ENCODE measurements at places on chromosomes 4 and X. TPM values are rescaled to one million over a fixed set of nuclear protein-coding genes. Genes with fewer than 3 reads are reported as not detected.

- no peak for DNase-seq
Measured at GRCh38 chr4:110629780-110630687, 7.2 kb upstream of the PITX2 start.

DNA sequence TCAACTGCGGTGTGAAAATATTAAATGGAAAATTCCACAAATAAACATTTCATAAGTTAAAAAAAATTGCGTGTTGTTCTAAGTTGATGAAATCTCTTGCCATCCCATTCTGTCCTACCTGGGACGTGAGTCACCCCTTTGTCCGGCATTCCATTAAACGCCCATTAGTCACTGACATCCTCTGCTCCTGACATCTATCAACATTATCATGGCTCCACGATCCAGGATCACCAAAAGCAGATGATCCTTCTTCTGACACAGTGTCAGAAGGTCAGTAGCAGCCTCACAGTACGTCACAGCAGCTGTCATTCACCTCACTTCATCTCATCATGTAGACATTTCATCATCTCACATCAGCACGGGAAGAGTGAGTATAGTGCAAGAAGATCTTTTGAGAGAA, 125.7 kb downstream of the ZNF827 start:
- DNase-seq: no peak

GRCh38 chrX:9569876-9570301, 105.0 kb downstream of the TBL1X start:
- no peak for DNase-seq

DNA sequence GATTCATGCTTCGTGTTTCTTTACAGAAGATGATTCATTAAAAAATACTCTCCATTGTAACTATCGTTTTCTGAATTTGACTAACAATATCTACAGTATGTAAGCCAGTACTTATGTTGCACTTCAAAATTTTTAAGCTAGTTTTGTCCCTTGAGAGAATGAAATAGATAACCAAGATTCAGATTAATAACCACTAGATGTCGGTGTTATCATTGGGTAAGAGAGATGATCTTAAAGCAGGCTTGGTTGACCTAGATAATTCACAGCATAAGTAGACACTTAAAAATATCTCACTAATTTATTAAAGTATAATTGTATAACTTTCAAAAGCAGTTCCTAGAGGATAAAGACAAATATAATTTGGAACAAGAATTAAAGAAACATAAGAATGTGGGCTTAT, 430.9 kb downstream of the C4orf33 start:
- no peak for DNase-seq

- DNase-seq: no peak
Measured at GRCh38 chr4:5826437-5827107, 66.3 kb downstream of the CRMP1 start.

DNA sequence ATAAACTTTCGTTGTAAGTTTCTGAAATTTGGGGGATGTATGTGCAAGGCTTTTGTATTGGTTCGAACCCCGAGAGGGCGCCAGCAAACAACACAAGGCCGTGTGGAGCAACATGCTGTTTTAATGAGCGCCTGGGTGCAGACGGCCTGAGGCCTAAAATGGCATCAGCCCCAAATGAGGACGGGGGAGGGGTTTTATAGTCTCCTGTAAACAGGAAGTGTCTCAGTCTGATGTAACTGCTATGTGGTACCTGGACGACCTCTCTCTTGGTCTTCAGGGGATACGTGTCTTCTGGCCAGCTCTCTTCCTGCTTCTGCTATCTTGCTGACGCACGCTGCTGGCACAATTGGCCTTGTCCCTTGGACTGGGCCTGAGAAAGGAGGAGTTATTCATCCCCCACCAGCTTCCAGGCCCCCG, 1348.0 kb downstream of the ADGRL3 start:
- peak; percentile 93 for DNase-seq

DNA sequence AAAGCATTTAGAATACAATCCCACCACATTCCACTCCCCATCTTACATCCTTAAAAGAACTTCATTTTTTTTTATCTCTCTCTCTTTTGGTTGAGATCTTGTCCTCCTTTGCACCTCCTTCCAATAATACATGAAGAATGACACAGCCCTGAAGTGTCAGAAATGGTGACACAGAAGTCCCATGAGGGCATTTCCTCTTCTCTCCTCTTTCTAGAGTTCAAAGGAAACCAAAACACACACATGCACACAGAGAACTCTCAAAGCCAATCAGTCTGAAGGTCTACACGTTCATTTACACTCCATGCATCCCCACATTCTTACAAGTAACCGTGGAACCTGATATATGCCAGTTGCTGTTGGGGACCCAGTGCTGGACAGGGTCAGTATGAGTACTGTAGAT, 450.7 kb downstream of the HNRNPD start:
- no peak for DNase-seq

DNA sequence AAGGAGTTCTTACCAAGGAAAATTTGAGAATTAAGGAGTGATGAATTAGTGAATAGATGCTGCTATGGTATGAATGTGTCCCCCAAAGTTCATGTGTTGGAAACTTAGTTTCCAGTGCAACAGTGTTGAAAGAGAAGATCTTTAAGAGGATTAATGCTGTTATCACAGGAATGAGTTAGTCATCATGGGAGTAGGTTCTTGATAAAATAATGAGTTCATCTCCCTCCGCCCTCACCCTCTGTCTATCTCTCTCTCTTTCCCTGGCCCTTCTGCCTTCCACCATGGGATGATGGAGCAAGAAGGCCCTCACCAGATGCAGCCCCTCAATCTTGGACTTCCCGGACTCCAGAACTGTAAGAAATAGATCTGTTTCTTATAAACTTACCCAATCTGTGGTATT, 38.3 kb upstream of the KLHL8 start:
- DNase-seq: no peak

- no peak for DNase-seq
Measured at GRCh38 chrX:53244610-53245009, 19.6 kb upstream of the KDM5C start.

DNA sequence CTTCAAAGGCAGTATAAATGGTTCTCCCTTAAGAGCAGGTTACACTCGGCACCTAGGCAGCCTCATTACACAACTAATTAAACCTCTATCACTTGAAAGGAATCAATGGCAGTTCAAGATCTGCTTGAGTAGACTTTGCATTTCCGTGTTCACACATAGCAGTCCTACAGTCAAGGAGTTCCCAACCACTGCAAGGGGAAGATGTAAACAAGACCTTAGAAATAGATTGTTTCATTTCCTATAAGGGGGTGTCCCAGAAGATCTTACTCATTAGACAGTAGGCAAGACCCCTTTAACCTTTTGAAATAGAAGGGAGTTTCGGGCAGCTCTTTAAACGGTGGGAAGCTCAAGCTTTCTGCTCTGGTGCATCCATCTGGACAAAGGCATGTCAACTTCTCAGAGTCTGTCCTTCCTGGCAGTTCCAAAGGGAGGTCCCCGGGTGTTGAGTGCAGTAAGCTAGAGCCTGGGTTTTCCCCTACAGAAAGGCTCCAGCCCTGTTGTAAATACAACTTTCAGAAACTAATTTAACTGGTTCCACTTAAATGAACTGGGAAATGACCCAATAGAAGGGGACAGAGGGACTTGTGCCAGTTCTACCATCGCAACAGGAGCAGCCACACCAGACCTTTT, 150.8 kb downstream of the RBMX2 start:
- no peak for DNase-seq

DNA sequence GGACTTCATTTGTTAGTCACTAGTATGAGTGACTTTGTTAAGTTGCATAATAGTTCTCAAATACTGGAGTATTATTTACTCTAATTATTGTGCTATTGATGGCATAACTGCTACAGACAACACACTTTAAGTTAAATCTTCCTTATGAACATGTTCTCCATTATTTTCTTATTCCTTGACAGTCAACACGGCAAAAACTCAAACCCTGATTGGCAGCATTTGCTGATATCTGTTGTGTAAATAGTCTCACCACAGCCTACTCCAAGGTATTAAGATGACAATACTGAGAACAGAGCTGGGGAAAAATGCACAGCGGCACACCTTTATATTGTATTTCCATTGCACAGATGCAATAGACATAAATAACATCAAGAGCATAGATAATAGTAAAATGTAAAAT, 568.0 kb upstream of the AADAT start:
- DNase-seq: no peak

DNA sequence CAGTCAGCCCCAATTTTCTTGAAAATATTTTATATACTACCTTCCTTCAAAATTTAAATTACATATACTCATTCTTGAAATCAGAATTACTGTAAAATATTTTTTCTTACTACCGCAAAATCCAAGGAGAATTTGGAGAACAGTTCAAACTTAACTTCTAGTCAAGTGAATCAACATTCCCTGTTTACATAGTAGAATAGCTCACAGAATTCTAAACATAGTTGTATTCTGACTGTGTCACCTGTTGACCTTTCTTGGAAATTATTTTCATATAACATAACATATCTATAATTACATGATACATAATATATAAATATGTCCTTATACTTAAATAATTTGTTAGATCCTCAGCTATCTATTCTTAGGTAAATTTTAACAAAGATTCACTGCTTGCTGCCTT, 31.0 kb upstream of the FGF5 start:
- DNase-seq: no peak

DNA sequence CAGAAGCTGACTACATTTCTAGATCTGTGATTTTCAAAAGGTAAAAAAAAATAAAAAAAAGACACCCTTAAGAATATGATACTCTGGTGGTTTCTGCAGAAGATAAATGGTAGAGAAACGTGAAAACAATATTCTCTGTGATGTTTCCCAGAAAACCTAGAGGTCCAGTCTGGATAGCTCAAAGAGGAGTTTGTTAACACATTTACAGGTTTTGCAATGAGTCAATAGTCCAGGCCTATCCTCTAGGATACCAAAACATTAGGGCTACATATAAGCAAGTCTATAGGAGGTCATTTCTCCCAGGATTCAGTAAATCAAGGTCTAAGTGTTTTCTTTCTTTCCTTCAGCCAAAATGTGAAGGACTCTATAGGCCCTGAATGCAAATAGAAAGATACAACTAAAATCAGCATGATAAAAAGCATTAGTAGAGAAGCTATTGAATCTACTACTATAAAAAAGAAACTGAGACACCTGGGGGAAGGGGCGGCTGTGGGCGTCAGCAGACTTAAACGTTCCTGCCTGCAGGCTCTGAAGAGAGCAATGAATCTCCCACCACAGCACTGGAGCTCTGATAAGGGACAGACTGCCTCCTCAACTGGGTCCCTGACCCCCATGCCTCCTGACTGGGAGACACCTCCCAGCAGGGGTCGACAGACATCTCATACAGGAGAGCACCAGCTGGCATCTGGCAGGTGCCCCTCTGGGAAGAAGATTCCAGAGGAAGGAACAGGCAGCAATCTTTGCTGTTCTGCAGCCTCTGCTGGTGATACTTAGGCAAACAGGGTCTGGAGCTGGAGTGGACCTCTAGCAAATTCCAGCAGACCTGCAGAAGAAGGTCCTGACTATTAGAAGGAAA, 33.7 kb upstream of the SPP1 start:
- no peak for DNase-seq

GRCh38 chrX:68115371-68115770, 317.9 kb downstream of the OPHN1 start:
- no peak for DNase-seq

DNA sequence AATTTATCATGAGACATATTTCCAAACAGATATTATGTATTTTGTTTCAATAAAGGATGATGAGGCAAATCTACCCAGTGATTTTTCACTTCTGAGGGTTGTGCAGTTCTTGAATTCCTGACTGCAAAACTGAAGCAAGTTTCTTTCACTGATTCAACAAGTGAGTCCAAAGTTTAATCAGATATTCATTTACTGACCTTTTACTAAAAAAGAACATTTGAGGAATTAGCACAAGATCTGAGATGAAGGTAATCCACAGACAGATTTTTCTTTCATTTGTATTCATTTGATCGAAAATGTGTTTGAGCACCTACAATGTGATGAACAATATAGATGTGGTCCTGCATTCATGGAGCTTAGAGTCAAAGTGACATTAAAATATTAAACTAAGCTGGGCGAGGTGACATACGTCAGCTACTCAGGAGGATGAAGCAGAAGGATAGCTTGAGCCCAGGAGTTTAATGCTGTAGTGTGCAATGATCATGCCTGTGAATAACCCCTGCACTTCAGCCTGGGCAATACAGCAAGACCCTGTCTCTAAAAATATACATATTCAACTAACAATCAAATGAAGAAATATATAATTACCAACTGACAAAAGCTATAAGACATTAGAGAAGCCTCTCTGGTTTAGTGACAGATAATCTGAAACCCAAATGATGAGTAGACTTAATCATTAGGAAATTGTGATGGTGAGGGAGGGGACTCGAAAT, 76.6 kb downstream of the ANXA3 start:
- DNase-seq: no peak

GRCh38 chr4:105979506-105979905, 84.2 kb downstream of the NPNT start:
- no peak for DNase-seq

- DNase-seq: peak; percentile 27
Measured at GRCh38 chr4:47839259-47839658, 1.4 kb upstream of the CORIN start.

DNA sequence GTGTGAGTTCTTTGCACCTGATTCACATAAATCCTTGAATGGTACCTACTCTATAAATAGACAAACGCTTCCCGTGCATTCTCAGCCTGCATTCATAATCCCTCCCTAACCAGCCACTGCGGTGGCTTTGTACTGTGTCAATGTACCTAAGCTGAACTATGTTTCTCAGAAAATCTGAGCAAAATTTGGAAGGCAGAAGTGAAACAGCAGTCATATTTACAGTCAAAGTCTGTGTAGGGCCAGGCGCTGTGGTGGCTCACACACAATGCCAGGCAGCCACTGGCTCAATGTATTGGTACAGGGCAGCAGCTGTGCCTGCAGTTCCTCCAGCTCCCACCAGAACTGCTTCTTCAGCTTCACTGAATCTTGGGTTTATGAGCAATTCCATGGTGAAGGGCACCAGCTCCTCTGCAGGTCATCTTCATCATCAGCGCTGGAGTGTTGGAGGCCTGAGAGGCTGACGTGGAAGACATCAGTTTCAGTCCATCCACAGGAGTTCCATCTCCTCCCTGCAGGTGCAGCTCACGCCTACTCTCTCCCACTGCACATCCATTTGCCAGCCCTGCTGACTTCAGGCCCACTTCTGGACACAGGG, 32.3 kb upstream of the IRF2 start:
- DNase-seq: no peak

DNA sequence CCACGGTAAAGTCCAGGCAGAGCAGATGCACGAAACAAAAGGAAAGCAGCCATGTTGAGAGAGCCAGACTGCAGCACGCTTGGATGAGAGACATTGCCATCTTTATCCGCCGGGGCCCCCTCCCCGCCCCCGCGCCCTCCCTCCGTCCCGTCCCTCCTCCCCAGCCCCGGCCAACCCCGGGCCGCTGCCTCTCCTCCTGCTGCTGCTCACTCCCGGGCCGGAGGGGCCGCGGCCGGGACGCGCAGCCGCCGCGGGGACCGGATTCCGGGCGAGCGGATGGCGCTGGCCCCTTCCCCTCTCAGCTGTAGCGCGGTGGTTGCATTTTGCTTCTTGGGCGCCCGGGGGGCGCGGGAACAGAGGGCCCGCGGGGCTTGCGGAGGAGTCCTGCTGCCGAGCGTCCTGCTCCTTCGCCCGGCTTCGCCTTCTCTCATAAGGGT, 542 bp downstream of the RNF150 start:
- peak; percentile 76 for DNase-seq

Gene IL13RA2
- not detected for total RNA-seq

Gene TMEM271
- total RNA-seq: not detected

Gene CAMK2D
- 150 TPM for total RNA-seq

Gene PLAC1
- total RNA-seq: not detected

Gene CXCL3
- total RNA-seq: 0.88 TPM

Gene CRLF2
- total RNA-seq: not detected

Gene USP17L15
- not detected for total RNA-seq

Gene XAGE2
- not detected for total RNA-seq

Gene FIP1L1
- 30.8 TPM for total RNA-seq

Gene CMC4
- 22.2 TPM for total RNA-seq

Gene FATE1
- not detected for total RNA-seq

Gene PITX2
- total RNA-seq: 0.14 TPM

Gene CSAG2
- not detected for total RNA-seq

Data from right cardiac atrium (tissue), 5 donors.